ENCODE measurements at places on chromosomes 2 and 18.

GRCh38 chr2:194363295-194363694 lies 1293.7 kb upstream of the SLC39A10 start:
- DNase-seq = no peak

DNA sequence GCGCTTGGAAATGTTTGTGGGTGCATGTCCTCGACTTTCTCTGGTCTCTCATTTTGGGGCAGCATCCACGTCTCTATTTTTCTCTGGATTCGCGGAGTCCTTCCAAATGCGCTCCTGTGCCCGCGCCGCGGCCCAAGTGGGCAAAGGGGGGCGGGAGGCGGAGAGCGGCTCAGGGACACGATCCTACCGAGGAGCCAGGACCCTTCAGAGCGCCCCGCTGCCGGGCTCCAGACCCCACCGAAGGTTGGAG lies 990 bp downstream of the EPAS1 start:
- DNase-seq = peak; percentile 10

GRCh38 chr18:53887447-53887846 lies 337.0 kb downstream of the MBD2 start:
- DNase-seq = no peak

GRCh38 chr2:48112911-48113680 lies 206.8 kb upstream of the FBXO11 start:
- DNase-seq = no peak

DNA sequence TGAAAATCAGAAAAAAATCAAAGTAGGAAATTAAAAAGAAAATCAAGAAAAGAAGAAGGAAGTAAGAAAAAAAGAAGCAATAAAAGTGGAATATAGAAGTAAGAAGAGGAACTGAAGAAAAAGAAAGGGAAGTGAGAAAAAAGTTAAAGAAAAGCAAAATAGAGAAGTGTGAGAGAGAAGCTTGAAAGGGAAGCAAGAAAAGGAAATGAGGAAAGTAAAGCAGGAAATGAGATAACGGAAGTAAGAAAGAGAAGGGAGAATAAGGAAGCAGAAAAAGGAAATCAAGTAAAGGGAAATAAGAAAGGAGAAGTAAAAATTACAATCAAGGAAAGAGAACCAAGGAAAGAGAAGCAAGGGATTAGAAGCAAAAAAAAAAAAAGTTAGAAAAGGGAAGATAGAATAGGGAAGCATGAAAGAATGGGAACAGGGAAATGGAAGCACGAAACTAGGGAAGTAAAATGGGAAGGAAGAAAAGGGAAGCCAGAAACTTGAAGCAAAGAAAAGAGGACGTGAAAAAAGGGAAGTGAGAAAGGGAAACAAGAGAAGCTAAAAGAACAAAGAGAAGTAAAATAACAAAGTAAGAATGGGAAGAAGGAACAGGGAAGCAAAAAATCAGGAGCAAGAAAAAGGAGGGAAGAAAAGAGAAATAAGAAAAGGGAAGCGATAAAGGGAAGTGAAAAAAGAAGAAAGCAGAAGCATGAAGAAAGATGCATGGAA lies 243.3 kb upstream of the NCKAP5 start:
- no peak for DNase-seq

GRCh38 chr18:12839526-12840196 lies 44.4 kb downstream of the PTPN2 start:
- DNase-seq = peak; percentile 41

- no peak for DNase-seq
These were observed 17.4 kb upstream of the LMAN1 start for GRCh38 chr18:59376351-59376935.

GRCh38 chr2:140275427-140275826 lies 1495.2 kb upstream of the NXPH2 start:
- no peak for DNase-seq

GRCh38 chr2:135952891-135953290 lies 32.5 kb downstream of the DARS1 start:
- DNase-seq = no peak

GRCh38 chr2:17626986-17627385 lies 86.5 kb downstream of the VSNL1 start:
- DNase-seq = no peak

GRCh38 chr18:34847408-34847807 lies 137.3 kb downstream of the DTNA start:
- no peak for DNase-seq

DNA sequence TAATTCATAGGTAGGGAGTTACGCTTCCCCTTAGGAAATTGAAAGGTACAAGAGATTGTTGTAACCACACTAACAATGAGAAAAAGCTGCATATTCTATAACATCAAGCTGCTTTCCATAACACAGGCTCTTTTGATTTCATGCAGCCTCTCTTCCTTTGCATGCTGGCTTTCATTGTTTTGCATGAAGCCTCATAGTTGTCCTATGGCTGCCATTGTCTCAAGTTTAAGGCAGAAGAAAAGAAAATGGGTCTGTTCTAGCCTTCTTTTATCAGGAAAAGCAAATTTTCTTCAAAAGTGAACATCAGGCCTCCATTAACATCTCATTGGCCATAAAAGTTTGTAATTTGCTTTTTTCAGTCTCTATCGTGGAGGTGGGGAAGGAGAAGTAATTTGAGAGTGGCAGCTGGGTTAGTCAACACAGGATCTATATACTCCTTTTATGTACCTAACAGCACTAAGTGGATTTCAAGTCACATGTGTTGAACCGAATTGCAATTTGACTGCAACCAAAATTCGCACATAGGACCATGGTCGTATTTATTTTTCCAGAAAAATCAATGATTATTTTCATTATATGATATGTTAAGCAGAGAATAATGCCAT lies 248.5 kb upstream of the RND3 start:
- no peak for DNase-seq

- DNase-seq = no peak
These were observed 35.9 kb downstream of the SMC6 start for GRCh38 chr2:17717666-17718065.

- no peak for DNase-seq
These were observed 74.8 kb downstream of the ARHGEF4 start for GRCh38 chr2:130911482-130911881.
